ENCODE measurements at places on chromosomes 6 and 20.

DNA sequence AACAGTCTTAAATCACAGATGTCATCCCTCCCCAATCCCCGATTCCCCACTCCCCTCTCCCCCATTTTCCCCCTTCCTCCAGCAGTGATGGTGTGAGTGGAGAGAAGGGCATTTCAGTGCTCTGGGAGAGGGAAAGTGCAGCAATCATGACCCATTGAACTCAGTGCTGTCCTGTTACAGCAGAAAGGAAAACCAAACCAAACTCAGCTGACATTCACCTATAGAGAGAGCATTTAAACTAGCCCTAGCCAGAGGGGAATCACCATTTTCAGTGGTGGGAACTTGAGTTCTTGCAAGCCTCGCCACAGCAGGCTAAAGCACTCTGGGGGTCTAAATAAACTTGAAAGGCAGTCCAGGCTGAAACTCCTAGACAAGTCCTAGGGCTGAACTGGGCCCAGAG lies 129.9 kb upstream of the COL21A1 start:
- DNase-seq: no peak

DNA sequence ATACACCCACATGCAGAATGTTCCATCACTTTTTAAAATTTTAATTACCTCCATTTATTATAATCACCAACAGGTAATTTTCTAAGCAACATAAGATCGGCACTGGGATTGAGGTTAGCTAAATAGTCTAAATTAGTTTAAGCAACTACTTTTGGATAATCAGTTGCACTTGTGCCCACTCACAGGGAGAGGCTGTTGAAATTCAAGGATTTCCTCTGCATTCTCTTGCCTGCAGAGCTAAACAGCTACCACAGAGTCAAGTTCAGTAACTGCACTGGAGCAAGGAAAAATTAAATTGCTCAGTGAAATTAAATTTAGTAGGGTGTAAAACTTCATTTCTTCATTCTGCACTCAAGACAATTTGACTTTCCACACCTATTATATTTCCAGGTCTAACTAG lies 120.7 kb upstream of the CCDC28A start:
- no peak for DNase-seq

GRCh38 chr6:116406678-116407345 lies 36.1 kb downstream of the DSE start:
- DNase-seq: peak; percentile 63

DNA sequence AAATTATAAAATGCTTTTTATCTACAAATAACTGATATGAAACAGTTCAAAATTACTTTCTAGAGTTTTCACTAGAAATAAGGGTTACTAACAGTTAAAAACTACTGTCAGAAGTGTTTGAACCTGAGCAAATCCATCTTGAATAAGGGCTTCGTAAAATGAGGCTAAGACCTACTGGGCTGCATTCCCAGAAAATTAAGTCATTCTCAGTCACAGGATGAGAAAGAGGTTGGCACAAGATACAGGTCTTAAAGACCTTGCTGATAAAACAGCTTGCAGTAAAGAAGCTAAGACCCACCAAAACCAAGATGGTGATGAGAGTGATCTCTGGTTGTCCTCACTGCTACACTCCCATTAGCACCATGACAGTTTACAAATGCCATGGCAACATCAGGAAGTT lies 93.7 kb downstream of the PLG start:
- DNase-seq: no peak

DNA sequence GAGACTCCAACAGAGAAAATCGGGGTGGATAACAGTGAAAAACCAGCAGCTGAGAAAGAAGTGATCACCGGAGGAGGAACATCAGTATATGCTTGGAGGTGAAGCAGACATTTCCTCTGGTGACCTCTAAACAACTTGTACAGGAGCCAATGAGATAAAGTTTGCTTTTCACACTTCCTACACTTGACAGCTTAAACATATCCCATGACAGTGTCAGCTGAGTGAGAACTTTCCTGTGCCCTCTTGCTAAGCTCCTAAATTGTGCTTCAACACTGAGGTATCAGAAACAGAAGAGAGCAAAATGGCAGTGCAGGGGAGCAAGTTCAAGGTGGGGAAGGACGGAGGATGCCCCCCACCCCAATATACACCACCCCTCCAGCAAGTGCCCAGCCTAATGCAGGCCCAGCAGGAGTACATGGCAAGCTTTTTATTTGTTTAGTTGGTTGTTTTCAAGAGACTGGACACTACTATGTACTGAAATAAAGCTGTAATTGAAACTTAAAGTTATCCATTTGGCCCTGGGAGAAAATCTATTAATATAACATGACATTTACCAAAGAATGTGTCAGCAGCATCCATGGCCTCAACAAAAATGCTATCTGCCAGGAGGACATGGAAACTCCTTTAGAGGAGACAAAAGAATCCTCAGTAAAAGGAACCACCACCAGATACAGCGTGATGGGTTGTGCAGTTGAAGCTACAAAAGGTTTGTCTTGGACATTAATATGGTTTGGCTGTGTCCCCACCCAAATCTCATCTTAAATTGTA lies 540.2 kb downstream of the PRKN start:
- no peak for DNase-seq

DNA sequence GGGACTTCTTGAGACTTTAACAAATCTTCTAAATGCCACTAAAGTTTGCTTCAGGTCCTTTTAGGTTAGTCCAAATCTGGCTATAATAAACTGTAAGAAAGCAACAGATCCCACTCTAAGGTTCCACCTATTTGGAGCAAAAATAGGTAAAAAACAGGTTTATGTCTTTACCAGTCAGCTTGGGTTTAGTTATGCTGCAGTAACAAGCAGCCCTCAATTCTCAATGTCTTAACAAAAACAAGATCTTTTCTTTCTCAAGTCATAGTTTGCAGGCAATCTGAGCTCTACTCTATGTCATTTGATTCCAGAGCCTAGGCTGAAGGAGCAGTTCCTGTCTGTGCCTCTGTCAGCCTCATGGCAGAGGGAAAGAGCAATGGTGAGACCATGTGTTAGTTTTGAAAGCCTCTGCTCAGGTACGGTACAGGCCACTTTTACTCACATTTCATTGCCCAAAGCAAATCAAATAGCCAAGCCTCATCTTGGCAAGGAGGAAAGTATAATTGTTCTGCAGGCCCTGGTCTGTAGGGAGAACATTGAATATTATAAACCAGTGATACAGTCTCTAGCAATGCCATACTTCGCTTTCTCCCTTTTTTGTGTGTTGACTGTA lies 108.6 kb downstream of the CD83 start:
- DNase-seq: no peak

DNA sequence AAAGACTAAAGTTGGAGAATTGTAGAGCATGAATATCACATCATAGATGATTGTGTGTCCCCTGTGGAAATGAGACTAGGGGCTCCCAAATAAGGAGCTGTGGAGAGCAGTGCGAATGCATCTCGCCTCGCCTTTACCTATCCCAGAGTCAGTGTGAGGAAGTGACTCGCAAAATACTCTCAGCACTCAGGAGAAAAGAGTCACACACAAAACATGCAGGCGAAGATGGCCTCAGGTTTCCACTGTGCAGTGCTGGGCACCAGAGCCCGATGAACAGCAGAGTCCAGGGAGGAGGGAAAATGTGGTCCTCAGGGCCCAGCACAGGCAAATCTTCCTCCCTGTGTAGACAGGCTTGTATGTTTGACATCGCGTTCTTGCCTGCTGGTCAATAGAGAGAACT lies 126.5 kb upstream of the AFDN start:
- no peak for DNase-seq

- DNase-seq: peak; percentile 49
These were observed 21.9 kb upstream of the AIG1 start for GRCh38 chr6:143038833-143039232.

DNA sequence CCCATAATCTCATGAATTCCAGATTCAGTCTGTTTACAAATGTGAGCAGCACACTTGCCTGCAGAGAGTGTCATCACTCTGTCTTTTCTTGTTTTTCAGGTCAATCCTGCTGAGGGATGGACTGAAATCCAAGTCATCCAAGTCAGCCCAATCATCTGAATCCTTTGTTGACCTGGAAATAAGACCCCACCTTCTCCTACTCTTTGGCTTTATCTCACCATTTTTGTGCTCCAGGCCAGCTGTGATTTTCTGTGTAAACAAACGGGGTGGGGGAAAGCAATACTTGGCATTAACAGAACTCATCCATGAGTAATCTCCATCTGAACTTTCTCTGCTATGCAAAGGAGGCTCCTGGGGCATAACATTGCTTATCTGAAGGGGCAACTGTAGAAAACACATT lies 16.9 kb upstream of the GSTA4 start:
- no peak for DNase-seq

All from OCI-M1 (cell line).